ENCODE measurements at places on chromosomes 1 and 21.

GRCh38 chr1:101203820-101204540 lies 32.8 kb upstream of the S1PR1 start:
- DNase-seq, result no peak

DNA sequence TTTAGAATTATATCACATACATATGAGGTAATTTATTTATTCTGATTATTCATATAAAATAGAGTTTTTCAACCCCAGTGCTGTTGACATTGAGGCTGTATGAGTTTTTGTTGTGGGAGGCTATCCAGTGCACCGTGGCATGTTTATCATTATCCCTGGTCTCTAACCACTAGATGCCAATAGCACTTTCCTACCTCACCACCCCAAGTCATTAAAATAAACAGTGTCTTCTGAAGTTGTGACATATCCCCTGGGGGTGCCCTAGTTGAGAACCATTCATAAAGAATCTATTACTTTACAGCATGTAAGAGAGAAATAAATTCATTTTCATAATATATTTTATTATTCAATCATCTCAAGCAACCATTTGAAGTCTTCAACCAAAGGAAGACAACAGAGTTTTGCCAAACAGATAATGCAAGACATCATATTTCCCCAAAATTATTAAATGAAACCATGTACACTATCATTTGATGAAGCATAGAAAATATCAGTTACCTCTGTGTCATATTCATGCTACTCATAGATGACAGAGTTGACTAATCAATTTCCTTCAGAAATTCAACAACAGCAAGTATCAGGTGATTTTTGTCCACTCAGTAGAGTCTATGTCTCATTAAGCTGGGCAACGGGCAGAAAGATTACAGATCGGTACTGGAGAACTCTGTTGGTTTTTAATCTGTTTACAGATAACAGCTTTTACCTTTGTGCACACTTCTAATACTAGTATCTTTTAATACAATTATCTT lies 39.5 kb upstream of the RGS1 start:
- no peak for DNase-seq

GRCh38 chr1:211135342-211135950 lies 1.5 kb upstream of the KCNH1 start:
- no peak for DNase-seq

GRCh38 chr1:19033515-19033839 lies 77.0 kb upstream of the IFFO2 start:
- no peak for DNase-seq

DNA sequence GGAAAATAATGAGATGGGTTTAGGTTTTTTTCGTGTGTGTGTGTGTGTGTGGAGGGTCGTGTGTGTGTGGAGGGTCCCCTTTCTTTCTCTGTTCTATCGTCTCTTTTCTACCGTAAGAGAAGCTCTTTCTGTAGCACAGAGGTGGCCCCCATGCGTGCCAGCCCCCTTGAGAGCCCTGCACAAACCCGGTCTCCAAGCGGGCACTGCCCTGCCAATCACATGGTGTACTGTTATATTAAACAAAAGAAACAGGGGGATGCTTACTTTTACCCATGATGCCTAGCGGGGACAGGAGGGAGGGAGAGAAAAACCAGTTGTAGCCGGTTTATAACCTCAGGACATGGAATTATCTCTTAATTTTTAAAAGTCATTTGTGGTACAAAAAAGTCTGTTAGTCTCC lies 41.0 kb downstream of the GATAD2B start:
- no peak for DNase-seq

GRCh38 chr1:2412773-2413494 lies 570 bp upstream of the PEX10 start:
- no peak for DNase-seq

DNA sequence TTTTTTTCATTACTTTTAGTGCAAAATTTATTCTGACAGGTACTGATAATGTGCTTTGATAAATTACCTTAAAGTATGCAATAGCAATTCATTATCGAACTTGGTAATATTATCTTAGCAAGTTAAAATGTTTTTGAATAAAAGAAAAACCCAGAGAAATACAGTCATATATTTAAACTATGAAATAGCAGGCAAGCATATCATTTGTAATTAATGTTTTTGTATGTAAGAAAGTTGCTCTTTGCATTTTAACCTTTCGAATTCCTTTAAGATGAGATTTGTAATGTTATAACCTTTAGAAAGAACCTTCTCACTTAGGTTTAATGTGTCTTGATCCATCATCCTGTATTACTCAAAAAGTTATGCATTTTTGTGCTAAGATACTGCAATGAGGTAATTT lies 585.6 kb downstream of the PTBP2 start:
- DNase-seq, result no peak

GRCh38 chr1:222106377-222106776 lies 364.5 kb upstream of the DUSP10 start:
- no peak for DNase-seq

- no peak for DNase-seq
Measured at GRCh38 chr21:17949421-17949820, 130.3 kb upstream of the C21orf91 start.
